ENCODE measurements at places on chromosomes 1 and 21.

DNA sequence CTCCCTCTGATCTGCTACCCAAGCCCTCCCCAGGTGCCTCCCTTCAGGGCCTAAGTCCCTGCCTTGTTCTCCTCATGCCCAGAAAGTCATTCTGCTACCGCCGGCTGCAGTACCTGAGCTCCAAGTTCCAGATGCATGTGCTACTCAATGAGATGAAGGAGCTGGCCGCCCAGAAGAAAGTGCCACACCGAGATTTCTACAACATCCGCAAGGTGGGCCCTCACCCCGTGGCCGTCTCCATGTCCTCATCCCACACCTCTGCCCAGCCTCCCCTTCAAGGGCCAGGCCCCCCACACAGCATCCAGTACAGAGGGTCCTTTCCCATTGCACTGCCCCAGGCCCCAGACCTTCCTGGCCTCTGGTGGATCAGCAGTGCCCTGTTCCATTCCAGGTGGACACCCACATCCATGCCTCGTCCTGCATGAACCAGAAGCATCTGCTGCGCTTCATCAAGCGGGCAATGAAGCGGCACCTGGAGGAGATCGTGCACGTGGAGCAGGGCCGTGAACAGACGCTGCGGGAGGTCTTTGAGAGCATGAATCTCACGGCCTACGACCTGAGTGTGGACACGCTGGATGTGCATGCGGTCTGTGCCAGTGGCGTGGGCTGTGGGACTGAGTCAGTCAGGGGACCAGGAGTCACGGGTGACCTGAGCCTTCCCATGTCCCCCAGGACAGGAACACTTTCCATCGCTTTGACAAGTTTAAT lies 8.2 kb downstream of the AMPD2 start:
- H3K27ac ChIP-seq: no peak overlapping the region
- H3K36me3 ChIP-seq: no peaks in the 10 kb centered on the region
- H3K27me3 ChIP-seq: no peaks in the 10 kb centered on the region
- H3K4me1 ChIP-seq: no peaks in the 10 kb centered on the region

DNA sequence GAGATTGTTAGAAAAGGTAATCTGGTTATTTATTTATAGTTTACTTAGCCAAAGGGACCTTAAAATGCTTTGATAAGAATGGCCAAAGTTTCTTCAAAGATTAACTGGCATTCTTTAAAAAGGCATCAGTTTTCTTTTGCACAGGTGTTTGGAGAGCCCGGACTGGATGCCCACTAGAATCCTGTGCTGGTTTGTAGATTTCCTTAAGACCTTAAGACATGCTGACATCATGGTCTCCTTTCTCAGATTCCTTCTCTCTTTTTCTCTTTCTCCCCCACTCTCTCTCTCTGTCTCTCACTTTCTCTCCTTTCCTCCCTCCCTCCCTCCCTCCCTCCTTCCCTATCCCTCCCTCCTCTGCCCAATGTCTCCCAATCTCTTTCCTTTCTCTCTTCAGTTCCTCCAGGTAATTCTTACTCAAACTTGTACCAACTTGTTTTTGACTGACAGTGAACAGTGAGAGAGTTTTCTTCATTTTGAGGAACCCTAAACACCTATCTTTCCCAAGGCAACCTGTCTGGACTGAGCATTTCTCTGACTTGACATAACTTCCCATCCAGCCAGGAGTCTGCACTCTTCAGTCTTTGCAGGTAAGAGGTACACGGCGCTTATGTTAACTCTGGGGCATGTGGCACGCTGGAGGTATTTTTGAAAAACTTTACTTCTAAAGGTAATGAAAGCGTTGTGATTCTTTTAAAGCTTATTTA lies at the start of gene KCNJ15:
Gene KCNJ15, plus strand, starts transcription at position 393 of the 704 bp plus-strand sequence. CDS start 42,271 bp downstream, outside the sequence.
- peaks cover 4% of the 10 kb centered on the region for H3K4me1 ChIP-seq
- no peak for DNase-seq
- H3K27me3 ChIP-seq: no peaks in the 10 kb centered on the region
- H3K36me3 ChIP-seq: no peaks in the 10 kb centered on the region

DNA sequence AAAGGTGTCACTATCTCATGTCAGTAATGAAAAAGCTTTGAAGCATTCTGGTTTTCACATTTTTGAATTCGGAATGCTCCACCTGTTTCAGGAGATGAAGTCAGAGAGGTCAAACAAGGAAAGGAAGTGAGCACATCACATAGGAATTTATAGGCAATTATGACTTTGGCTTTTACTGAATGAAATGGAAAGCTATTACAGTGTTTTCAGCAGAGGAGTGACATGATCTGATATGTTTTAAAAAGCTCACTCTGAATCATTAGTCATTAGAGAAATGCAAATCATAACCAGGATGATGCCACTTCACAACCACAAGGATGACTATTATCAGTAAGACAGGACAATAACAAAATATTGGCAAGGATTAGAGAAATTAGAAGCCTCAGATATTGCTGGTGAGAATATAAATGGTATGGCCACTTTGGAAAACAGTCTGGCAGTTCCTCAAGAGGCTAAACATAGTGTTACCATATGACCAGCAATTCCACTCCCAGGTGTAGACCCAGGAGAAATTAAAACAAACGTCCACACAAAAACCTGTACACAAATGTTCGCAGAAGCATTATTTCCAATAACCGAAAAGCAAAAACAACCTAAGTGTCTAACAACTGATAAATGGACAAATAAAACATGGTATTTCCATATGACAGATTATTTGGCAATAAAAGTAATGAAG lies 7.5 kb downstream of the TAF1A start:
- no peaks in the 10 kb centered on the region for H3K36me3 ChIP-seq
- no peaks in the 10 kb centered on the region for H3K4me1 ChIP-seq
- no peak overlapping the region for H3K4me3 ChIP-seq
- H3K27me3 ChIP-seq: no peaks in the 10 kb centered on the region

GRCh38 chr1:200005165-200005564 lies 22.3 kb upstream of the NR5A2 start:
- H3K4me1 ChIP-seq: peaks cover 3% of the 10 kb centered on the region
- H3K36me3 ChIP-seq: no peaks in the 10 kb centered on the region
- H3K4me3 ChIP-seq: no peak overlapping the region

DNA sequence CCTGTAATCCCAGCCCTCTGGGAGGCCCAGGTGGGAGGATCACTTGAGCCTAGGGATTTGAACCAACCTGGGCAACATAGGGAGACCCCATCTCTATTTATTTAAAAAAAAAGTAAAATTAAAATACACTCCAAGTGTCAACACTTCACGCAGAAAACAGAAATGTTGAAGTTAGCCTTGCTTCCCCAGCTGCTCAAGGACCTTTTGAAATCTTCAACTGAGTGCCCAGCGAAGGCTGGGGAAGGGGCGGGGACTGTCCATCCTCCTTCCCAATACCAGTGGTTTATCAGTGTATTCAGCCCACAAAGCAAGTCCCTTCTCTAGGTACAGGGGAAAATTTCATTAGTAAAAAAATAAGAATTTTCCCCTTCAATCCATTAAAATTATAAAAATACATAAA lies 2.2 kb upstream of the DNAJC28 start:
- no peaks in the 10 kb centered on the region for H3K27me3 ChIP-seq
- no peak for DNase-seq
- H3K4me1 ChIP-seq: no peaks in the 10 kb centered on the region
- H3K36me3 ChIP-seq: no peaks in the 10 kb centered on the region
- no peak overlapping the region for H3K27ac ChIP-seq

DNA sequence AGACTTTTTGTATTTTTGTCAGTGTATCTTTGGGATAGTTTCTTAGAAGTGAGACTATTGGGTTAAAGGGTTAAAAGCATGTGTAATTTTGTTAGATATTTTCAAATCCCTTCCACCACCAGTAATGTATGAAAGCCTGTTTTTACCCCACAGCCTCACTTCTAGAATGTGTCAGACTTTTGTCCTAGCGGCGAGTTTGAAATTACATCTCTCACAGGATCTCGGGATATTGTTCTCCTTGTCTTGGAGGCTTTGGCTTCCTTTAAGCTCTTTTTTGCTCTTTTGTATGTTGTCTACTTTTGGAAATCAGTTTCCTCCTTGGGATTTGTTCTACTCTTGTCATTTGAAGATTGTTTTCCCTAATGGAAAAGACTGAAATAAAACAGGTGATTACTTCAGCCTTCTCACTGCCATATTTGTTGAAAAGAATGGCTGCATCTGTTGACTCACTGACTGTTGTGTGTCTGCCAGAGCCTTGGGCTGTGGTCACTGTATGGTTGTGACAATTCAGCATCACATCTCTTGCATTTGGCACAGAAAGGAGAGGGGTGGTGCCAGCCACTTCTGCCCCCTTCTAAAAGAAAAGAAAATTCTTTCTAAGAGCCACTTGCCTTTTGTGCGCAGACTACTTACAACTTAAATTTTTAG lies 22.6 kb downstream of the ST3GAL3 start:
- H3K4me1 ChIP-seq: no peaks in the 10 kb centered on the region
- H3K4me3 ChIP-seq: no peak overlapping the region
- no peaks in the 10 kb centered on the region for H3K27me3 ChIP-seq
- H3K36me3 ChIP-seq: no peaks in the 10 kb centered on the region
- DNase-seq: no peak
